Suprapubic skin (tissue), 4 donors: ENCODE measurements at places on chromosomes 4 and X.
A peak's percentile ranks its signal among the peaks of the same experiment; 100 is the strongest.

DNA sequence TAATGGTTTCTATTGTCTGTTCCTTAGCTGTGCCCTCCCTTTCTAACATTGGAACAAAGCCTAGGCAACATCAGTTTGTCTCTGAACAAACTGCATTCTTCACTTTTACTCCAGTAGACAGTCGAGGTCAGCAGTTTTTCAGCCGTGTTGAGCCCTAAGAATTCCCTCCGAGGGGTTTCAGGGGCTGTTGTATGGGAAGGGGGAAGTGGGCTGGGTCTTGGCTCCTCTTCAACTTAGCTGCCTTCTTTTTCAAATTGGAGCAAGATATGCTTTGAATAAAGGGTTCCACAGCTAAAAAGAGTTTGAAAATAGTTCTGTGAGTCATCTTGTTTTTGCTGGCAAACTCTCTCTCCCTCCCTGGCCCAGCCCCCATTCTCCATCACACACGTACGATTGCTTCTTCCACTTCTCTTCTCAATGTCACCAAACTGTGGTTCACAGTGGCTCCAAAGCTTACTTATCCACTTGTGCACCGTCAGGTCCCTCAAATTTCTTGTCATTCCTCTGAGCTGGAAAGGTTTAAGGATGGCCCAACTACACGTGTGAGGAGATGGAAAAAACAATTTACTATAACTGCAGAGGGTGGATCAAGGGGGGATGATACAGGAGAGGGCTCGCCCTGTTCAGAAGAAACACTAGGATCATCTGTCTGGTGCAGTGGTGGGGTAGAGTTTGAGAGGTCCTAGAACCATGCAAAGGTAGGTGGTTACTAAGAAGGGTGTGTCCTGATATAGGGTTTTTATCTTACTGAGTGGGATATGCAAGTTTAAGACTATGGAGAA lies 9.2 kb upstream of the MAML3 start:
- peak overlapping the region; percentile 1 for H3K4me3 ChIP-seq
- no peaks in the 10 kb centered on the region for H3K36me3 ChIP-seq
- H3K4me1 ChIP-seq = peaks cover 8% of the 10 kb centered on the region

- no peak overlapping the region for H3K4me3 ChIP-seq
- no peak for DNase-seq
- H3K27me3 ChIP-seq = no peaks in the 10 kb centered on the region
- no peak overlapping the region for H3K27ac ChIP-seq
- no peaks in the 10 kb centered on the region for H3K4me1 ChIP-seq
Observed at GRCh38 chr4:144547678-144548298, 98.2 kb upstream of the HHIP start.

DNA sequence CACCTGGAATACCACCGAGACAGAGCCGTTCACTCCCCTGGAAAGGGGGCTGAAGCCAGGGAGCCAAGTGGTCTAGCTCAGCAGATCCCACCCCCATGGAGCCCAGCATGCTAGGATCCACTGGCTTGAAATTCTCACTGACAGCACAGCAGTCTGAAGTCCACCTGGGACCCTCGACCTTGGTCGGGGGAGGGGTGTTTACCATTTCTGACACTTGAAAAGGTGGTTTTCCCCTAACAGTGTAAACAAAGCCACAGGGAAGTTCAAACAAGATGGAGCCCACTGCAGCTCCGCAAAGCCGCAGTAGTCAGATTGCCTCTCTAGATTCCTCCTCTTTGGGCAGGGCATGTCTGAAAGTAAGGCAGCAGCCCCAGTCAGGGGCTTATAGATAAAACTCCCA lies 243.2 kb downstream of the RASL11B start:
- H3K27ac ChIP-seq = no peak overlapping the region
- H3K4me1 ChIP-seq = no peaks in the 10 kb centered on the region
- DNase-seq = no peak

- DNase-seq = no peak
- no peak overlapping the region for H3K4me3 ChIP-seq
- H3K27ac ChIP-seq = no peak overlapping the region
Observed at GRCh38 chrX:112631892-112632291, 47.8 kb downstream of the LHFPL1 start.

- H3K27me3 ChIP-seq = no peaks in the 10 kb centered on the region
- no peak overlapping the region for H3K4me3 ChIP-seq
- H3K4me1 ChIP-seq = no peaks in the 10 kb centered on the region
- H3K27ac ChIP-seq = no peak overlapping the region
- H3K36me3 ChIP-seq = no peaks in the 10 kb centered on the region
- no peak for DNase-seq
Observed at GRCh38 chr4:63221477-63221876, 1187.8 kb downstream of the TECRL start.

DNA sequence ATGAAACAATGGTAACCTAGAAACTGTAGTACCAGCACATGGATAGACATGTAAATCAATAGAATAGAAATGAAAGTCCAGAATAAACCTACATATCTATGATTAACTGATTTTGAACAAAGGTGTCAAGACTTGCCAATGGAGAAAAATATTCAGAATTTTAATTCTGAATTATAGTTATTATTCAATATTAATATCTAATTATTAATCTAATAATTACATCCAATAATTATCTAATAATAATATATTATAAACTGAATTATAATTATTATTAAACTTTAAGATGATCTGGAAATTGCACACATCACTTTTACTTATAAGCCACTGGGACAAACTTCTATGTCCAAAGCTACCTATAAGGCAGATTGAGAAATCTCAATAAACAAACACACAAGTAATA lies 1365.2 kb upstream of the ADGRL3 start:
- H3K36me3 ChIP-seq = no peaks in the 10 kb centered on the region
- no peak overlapping the region for H3K27ac ChIP-seq
- H3K4me1 ChIP-seq = no peaks in the 10 kb centered on the region
- no peak for DNase-seq
- H3K27me3 ChIP-seq = no peaks in the 10 kb centered on the region
- H3K4me3 ChIP-seq = no peak overlapping the region

- DNase-seq = no peak
- H3K27ac ChIP-seq = no peak overlapping the region
- H3K36me3 ChIP-seq = no peaks in the 10 kb centered on the region
- H3K27me3 ChIP-seq = no peaks in the 10 kb centered on the region
- no peaks in the 10 kb centered on the region for H3K4me1 ChIP-seq
- H3K4me3 ChIP-seq = no peak overlapping the region
Observed at GRCh38 chr4:167509551-167509950, 275.3 kb upstream of the SPOCK3 start.
